ENCODE measurements at places on chromosomes 12 and 14.

DNA sequence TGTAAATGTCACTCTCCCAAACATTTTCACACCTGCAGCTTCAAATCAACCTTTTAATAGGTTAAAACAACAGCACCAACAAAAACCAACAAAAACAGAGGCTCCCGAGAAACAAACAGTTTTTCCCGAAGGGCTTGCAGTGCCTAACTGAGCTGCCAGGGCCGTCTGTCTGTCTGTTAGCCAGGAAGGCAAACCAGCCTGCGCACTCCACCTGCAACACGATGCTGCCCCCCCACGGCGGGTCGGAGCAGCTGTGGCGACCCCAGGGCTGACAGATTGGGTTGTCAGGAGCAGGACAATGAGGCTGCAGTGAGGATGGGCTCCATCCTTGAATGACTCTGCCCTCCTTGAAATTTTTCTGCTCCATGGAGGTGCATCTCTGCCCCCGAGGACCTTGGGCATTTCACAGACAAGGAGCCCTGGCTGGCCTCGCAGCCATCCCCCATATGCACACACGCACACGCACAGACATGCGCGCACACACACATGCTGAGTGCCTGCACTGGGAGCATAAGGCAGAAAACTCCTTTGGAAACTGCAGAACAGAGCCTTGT is 2.6 kb downstream of the RTL1 start:
- peaks cover 3% of the 10 kb centered on the region for H3K36me3 ChIP-seq
- H3K4me1 ChIP-seq: peaks cover 5% of the 10 kb centered on the region
- H3K4me3 ChIP-seq: no peak overlapping the region
- no peak for DNase-seq

DNA sequence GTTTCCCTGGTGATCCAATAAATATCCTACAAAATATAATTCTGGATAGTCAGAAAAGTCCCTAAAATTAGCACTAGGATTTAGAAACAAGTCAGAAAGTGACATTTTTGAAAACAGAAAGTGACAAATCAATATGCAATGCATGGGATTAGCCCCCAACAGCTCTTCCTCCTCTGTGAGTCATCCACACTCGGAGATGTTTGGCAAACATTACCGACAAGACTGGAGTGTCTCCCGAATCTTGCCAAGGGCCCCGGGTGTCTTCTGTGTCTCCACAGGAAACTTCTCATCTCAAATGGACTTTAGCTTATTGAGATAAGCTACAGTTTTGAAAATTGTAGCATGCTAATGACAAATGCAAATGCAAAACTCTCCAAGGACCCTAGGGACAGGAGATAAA is 398.9 kb upstream of the CCDC196 start:
- H3K4me3 ChIP-seq: no peak overlapping the region
- no peak for DNase-seq
- H3K36me3 ChIP-seq: no peaks in the 10 kb centered on the region
- H3K4me1 ChIP-seq: no peaks in the 10 kb centered on the region

GRCh38 chr12:46134205-46134811 is 134.5 kb downstream of the SLC38A1 start:
- no peak overlapping the region for H3K4me3 ChIP-seq
- no peaks in the 10 kb centered on the region for H3K4me1 ChIP-seq
- no peak overlapping the region for H3K27ac ChIP-seq
- H3K27me3 ChIP-seq: no peaks in the 10 kb centered on the region

GRCh38 chr14:77502109-77502782 is 3.6 kb upstream of the ISM2 start:
- no peak overlapping the region for H3K4me3 ChIP-seq
- peaks cover 2% of the 10 kb centered on the region for H3K36me3 ChIP-seq
- peaks cover 15% of the 10 kb centered on the region for H3K4me1 ChIP-seq
- H3K27ac ChIP-seq: no peak overlapping the region
- no peak for DNase-seq

DNA sequence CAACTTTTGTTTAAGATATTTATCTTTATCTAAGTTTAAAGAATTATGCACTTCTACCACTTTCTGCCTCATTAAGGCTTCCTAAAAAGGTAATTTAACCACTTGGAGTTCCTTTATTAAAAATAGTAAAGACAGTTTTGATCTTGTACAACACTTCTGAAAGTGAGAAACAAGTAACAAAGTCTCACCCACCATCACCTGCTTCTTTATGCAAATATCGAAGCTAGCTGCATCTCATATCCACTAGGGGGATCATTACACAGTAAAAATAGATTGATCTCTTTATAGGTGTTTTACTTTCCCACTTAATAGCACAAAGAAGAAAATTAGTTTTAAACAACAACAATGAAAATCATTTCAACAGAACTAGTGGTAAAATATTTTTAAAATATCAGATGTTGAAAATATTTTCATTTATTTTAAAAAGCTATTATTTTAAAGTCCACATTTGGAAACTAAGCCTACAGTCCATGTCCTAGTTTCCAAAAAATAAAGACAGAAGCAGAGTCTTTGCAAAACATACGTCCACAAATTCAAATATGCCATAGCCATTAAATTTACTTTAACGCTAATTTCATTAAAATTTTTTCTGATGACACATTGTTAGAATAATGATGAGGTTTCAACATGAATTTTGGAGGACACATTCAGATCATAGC is 160.0 kb upstream of the SOX5 start:
- no peak overlapping the region for H3K27ac ChIP-seq
- no peaks in the 10 kb centered on the region for H3K27me3 ChIP-seq
- DNase-seq: no peak
- no peaks in the 10 kb centered on the region for H3K36me3 ChIP-seq
- no peak overlapping the region for H3K4me3 ChIP-seq

- DNase-seq: no peak
- H3K36me3 ChIP-seq: no peaks in the 10 kb centered on the region
- no peaks in the 10 kb centered on the region for H3K4me1 ChIP-seq
- H3K27ac ChIP-seq: no peak overlapping the region
- H3K27me3 ChIP-seq: no peaks in the 10 kb centered on the region
Measured at GRCh38 chr14:44108601-44109000, 398.5 kb downstream of the FSCB start.

DNA sequence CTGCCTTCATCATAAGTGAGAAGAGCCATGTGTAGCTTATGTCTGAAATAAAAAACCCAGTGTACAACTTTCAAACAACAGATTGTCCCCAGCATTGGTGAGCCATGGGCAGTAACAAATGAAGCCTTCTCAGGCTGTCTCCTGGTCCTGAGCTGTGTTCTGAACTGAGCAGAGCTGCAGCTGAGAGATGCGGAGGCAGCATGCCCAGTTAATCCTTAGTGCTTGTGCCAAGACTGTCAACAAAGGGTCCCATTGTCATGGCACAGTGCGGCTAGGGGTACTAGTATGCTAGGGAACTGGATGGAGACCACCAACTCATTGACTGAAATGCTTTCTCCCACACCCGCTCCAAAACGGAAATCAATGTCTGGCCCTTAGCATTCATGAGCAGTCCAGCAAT is 154.3 kb downstream of the RMST start:
- H3K27ac ChIP-seq: no peak overlapping the region
- H3K4me3 ChIP-seq: no peak overlapping the region
- no peaks in the 10 kb centered on the region for H3K4me1 ChIP-seq
- DNase-seq: no peak

GRCh38 chr14:50008974-50009373 is 107.4 kb downstream of the VCPKMT start:
- H3K27me3 ChIP-seq: no peaks in the 10 kb centered on the region
- no peak overlapping the region for H3K27ac ChIP-seq
- H3K4me1 ChIP-seq: peaks cover 10% of the 10 kb centered on the region
- no peak overlapping the region for H3K4me3 ChIP-seq

DNA sequence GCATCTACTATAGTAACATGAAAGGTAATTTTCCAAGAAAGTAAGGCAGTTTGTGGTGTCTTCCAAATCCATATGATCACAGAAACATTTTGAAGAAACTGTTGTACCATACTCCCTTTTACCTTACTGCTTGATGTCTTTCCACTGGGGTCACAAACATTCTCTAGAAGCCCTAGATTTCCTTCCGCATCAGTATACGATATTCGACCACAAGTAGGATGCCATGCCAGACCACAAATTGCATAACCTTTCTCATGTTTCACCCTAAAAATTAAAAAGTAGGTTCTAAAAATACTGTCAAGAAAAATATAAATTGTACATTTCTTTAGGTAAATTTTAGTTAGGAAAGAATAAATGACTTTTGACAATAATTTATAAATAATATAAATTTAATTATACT is 26.5 kb downstream of the WDHD1 start:
- H3K4me3 ChIP-seq: no peak overlapping the region
- H3K4me1 ChIP-seq: no peaks in the 10 kb centered on the region
- no peak overlapping the region for H3K27ac ChIP-seq
- no peak for DNase-seq
- peaks cover 7% of the 10 kb centered on the region for H3K36me3 ChIP-seq

DNA sequence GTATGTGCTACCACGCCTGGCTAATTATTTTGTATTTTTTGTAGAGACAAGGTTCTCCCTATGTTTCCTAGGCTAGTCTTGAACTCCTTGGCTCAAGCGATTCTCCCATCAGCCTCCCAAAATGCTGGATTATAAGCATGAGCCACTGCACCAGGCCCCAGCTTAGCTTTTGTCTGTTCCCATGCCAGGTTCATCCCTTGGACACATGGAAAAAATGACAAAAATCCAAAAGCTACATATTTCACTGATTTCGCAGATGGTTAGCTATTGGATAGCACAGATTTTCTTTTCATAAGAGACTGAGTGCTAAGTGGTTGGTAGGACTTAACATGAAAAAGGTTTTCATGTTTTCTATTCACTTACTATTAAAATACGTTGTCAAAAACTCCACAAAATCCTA is 286.6 kb upstream of the KITLG start:
- H3K27ac ChIP-seq: no peak overlapping the region
- H3K27me3 ChIP-seq: no peaks in the 10 kb centered on the region

GRCh38 chr12:85781766-85782165 is 54.4 kb downstream of the RASSF9 start:
- H3K27me3 ChIP-seq: no peaks in the 10 kb centered on the region
- no peaks in the 10 kb centered on the region for H3K4me1 ChIP-seq
